Astrocyte of the cerebellum (primary cell): ENCODE measurements at places on chromosomes 7 and 10.
A peak's percentile ranks its signal among the peaks of the same experiment; 100 is the strongest.

GRCh38 chr7:97982647-97983046, 7.3 kb downstream of the OCM2 start:
- DNase-seq, result no peak

- no peak for DNase-seq
Measured at GRCh38 chr10:5723692-5724091, 39.1 kb downstream of the TASOR2 start.

- no peak for DNase-seq
Measured at GRCh38 chr10:44070282-44070681, 314.6 kb downstream of the CXCL12 start.

GRCh38 chr10:118818621-118819221, 64.0 kb upstream of the CACUL1 start:
- DNase-seq, result no peak

GRCh38 chr10:30705101-30705624, 75.6 kb upstream of the LYZL2 start:
- no peak for DNase-seq

DNA sequence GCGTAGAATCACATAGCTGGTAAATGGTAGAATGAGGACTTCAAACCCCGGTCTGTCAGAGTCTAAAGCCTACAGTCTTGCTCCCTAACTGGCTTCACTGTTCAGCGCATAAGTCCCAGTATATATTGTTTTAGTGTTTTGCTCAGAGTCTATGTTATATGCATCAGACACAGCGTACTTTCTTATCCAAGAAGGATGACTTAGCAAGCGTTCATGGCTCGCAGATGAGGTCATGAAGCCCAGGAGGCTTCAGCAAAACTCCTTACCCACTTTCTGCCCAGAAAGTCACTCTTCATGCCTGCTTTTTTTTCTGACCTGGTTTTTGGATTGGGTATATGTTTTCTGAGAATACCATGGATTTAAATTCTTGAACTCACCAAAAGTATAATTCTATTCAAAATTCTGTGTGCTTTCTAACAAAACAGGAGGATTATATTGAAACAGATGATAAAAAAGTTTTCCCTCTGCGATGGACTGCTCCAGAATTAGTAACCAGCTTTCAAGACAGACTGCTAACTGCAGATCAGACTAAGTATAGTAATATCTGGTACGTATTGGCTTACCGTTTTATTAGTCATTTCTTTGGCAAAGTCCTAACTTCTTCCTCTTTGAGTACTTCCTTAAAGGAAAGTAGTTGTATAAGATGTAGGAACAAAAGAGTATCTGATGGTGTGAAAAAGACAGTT, 24.6 kb upstream of the BHLHA15 start:
- DNase-seq, result no peak

- DNase-seq, result no peak
Measured at GRCh38 chr7:52955522-52955921, 79.9 kb upstream of the POM121L12 start.

- no peak for DNase-seq
Measured at GRCh38 chr10:108721874-108722273, 1201.4 kb downstream of the XPNPEP1 start.

GRCh38 chr10:132469197-132469884, 68.2 kb upstream of the INPP5A start:
- DNase-seq, result no peak

DNA sequence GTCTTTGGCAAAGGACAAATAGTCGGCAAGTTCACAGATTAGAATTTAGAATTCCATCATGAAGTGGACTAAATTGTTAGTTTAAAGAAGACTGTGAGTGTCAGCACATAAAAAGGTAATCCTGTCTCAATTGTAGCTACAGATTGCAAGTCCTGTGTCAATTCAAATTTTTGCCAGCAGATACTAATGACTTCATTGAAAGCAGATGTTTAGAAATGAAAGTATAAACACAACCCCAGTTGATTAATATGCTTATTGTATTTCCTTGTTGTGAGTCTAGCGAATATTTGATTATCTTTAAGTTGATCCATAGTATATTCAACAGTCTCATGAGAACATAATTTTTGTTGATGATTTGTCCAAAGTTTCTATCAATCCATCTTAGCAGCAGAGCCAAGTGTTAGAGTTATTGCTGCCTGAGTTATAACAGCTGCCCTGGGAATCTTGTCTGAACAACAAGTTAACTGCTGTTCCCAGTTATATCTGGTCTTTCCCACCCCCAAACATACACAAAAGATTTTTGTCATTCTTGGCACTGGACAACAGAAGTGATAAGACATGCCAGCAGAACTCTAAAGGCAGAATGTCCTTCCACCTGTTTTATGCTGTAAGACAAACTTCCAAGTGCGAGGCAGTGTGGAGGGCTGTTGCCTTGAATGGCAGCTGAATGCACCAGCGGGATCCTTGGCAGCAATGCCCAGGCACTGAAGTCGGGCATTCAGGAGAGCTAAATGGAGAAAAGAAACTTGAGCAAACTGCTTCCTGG, 21.3 kb upstream of the HERPUD2 start:
- no peak for DNase-seq

GRCh38 chr7:35780070-35780469, 20.8 kb upstream of the SEPTIN7 start:
- no peak for DNase-seq

DNA sequence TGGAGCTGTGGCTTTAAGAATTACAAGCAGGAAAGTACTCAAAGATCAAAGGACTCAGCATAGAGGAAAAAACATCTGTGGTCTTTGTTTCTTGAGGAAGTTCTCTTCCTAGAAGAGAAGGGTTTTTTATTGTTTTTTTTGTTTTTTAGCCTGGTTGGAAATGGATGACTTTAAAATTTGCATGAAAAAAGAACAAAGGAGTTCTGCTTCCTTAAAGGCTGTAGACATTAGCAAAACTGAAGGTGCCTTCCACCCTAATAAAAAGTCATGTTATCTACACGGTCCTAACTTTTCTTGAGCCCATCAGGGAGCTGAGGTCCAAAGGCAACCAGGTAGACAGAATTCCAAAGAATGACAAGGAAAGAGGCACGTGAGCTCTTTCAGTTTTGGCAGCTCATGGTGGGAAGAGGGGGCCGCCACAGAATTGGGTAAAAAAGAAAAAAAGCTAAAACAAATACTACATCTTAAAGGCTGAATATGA, 356.6 kb downstream of the SH2D4B start:
- DNase-seq, result no peak

DNA sequence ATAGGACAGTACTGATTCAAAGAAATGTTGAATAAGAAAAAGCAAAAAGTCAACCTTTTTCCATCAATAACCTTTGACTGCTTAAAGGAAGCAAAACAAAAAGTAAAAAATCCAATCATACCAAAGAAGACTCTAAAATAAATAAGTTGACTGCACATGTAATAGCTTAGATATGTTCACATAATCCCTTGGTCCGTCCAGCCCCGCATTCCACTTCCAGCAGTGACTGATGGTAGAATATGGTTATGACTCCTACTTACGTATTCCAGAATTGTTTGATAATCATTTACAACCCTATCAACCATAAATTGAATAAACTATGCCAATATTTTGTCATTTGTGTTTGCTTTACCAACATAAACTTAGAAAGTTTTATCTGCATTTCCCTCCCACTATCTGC, 77.9 kb downstream of the CTNNA3 start:
- DNase-seq, result no peak

DNA sequence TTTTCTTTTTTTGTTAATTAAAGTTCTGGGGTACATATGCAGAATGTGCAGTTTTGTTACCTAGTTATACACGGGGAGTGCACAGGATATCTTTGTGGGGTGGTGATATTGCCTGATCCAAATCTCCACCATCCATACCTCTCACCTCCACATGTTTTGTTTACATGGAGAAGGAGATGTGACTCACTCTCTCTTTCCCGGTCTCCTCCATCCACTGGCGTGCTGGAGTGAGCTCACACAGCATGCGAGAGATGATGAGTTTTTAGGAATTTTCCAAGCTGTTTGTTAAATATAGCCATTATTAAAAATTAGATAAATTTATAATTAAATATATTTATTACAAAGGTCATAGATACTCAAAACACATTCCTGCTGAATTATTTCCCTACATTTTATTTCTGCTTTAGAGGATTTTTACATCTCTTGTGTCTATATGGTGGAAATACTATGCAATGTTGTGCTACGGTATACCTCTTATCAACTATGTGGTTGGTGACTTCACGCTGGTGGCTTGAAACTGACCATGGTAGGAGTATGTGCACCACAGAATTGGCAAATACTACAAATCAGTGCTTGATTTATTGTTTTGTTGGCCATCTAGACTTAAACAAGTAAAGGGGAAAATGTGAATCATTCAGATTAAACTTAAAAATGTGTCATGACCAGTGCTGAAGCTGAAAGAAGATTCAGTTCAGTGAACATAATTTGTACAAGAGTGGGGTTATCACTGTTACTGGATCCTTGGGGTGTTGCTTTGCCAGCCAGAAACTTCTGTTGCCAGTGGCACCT, 107.9 kb upstream of the FAM180A start:
- DNase-seq, result peak; percentile 87
